Activated CD4-positive, alpha-beta T cell treated with anti-CD3 and anti-CD28 coated beads for 48 hours (primary cell): ENCODE measurements at places on chromosomes 16 and 17.

- no peak for DNase-seq
These were observed 22.4 kb upstream of the CBX4 start for GRCh38 chr17:79861413-79862216.

- no peak for DNase-seq
These were observed 2.0 kb upstream of the CAVIN1 start for GRCh38 chr17:42424991-42425610.

GRCh38 chr17:42743595-42744282, 1.1 kb downstream of the EZH1 start:
- no peak for DNase-seq

GRCh38 chr17:70206361-70207010, 37.2 kb downstream of the KCNJ2 start:
- DNase-seq: no peak

DNA sequence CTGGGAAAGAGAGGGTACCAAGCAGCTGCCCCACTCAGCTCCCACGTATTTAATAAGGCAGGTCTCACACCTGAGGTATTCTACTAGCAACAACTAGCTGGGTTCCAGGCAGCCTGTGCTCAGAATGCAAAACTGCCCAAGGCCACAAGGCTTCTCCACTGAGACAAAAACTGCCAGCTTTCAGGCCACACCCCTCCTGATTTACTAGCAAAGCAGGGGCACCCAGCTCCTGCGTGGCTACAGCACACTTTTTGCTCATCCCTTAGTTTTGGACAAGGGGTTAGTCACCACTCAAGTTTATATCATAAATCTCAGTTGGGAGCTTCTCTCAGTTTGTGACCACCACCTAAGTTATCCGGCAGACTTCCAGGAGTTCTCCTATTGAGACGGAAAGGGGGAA, 494.6 kb downstream of the CDH11 start:
- no peak for DNase-seq

GRCh38 chr16:6146874-6147425, 1049.4 kb upstream of the EEF2KMT start:
- DNase-seq: no peak

DNA sequence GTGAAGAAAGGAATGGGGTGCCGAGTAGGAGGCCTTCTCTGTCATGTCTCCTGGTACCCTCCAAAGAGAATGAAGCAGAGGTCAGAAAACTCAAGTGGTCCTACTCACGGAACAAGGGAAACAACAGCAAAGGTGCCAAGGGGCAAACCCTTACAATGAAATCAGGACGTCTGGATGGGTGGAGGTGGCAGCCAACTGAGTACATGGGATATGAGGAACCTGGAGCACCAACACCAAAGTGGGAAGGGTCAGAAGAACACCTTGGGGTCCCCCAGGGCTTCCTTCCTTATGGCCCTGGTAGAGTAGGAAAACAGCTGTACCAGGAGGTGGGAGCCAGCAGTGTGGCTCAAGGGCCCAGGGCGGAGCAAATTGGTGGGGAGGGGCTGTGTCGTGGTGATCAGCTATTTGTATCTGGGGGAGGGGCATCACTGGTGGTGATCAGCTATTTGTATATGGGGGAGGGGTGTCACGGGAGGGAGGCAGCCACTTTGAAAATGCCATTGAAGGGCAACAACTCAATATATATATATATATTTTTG, 643 bp downstream of the HIGD1B start:
- DNase-seq: no peak

DNA sequence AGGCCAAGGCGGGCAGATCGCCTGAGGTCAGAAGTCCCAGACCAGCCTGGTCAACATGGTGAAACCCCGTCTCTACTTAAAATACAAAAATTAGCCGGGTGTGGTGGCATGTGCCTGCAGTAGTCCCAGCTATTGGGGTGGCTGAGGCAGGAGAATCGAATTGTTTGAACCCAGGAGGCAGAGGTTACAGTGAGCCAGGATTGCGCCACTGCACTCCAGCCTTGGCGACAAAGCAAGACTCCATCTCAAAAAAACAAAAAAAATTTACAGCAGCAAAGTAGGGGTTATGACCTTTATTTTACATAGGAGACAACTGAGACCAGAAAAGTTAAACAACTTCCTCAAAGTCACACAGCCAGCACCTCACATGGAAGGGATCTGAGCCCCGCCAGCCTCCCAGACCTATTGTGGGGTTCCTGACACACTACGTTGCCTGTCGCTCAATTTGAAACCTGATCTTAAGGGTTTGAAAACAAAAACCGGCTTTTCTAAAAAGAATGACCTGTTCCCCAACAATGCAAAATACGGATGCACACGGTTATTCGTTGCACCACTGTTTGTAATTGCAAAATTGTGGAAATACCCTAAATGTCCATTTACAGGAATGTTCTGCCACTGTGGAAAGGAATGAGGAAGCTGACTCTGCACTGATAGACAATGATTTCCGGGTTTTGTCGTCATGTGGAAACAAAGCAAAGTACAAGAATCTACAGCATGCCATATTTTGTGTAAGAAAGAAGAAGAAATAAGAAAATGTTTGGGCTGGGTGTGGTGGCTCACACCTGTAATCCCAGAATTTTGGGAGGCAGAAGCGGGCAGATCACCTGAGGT, 77.2 kb downstream of the CNGB1 start:
- no peak for DNase-seq

- no peak for DNase-seq
These were observed 187.5 kb upstream of the SOX9 start for GRCh38 chr17:71933306-71933705.

- no peak for DNase-seq
These were observed 52.6 kb downstream of the PIMREG start for GRCh38 chr17:6496640-6497441.

- no peak for DNase-seq
These were observed 10.2 kb downstream of the CRYBA1 start for GRCh38 chr17:29256735-29257466.

- DNase-seq: no peak
These were observed 160.3 kb downstream of the NTN1 start for GRCh38 chr17:9181640-9182039.

DNA sequence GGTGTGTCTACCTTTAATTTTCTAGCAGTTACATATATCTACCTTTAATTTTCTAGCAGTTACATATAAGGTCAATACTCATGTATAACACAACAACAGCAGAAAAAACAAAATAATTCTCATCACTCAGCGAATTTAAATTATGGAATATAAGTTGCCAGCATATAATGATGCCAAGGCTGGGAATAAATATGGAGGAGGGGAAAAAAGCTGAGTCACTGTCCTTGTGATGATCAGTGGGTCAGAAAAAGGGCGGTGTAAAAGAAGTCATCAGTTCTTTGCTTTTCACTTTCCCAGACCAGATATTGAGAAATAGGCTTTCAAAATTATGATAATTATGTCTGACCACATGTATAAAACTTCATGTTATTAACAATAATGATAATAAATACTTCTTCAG, 1471.7 kb downstream of the CDH8 start:
- DNase-seq: no peak

GRCh38 chr17:29251184-29251583, 4.5 kb downstream of the CRYBA1 start:
- DNase-seq: no peak

- DNase-seq: no peak
These were observed 199.5 kb upstream of the NLRP1 start for GRCh38 chr17:5783851-5784250.

DNA sequence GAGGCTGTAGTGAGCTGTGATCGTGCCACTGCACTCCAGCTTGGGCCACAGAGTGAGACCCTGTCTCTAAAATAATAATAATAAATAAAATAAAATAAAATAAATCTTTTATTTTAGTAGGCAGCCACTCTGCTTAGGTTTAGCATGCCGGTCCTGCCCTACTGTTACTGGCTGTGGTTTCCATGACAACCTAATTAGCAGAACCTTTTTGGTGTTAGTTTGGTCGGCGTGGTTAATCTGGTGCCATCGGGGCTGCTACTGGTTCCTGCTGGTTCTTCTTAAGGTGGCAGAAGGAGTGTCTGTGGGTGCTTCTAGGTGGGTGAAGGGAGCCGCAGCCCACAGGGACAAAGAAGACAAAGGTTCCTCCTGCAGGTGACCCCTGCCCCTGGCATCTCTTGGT, 37.8 kb upstream of the CBX4 start:
- DNase-seq: no peak

DNA sequence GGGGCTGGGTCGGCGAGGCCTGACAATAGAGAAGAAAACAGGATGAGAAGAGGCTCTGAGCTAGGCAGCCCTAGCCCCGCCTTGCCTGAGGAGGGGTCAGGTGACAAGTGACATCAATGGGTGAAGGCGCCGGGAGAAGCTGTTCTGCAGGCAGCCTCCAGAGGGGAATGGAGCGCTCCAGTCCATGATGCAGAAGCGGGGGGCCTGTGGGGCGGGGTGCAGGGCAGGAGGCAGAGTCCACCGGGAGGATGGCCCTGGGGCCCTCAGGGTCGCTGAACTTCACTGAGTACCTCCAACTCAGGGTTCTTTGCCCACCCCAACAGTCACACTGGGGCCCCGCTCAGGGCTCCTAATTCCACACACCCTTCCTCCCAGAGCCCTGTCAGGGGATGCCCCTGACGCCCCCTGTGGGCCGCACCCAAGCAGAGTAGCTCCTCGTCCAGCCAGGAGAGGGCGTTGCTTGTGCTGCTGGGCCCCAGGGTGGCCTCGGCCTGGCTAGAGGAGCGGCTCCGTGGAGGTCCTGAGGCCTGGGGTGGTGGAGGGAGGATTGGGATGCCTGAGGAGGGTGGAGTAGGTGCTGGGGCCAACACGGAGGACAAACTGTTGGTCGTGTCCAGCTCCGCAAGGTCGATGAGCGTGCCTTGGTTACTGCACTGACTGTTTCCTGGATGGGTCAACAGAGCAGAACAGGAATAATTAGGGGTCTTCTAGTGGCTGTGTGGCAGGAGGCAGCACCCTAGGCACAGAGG, 20.8 kb downstream of the GGA3 start:
- peak; percentile 68 for DNase-seq

GRCh38 chr16:81481207-81481821, 36.7 kb downstream of the CMIP start:
- no peak for DNase-seq

DNA sequence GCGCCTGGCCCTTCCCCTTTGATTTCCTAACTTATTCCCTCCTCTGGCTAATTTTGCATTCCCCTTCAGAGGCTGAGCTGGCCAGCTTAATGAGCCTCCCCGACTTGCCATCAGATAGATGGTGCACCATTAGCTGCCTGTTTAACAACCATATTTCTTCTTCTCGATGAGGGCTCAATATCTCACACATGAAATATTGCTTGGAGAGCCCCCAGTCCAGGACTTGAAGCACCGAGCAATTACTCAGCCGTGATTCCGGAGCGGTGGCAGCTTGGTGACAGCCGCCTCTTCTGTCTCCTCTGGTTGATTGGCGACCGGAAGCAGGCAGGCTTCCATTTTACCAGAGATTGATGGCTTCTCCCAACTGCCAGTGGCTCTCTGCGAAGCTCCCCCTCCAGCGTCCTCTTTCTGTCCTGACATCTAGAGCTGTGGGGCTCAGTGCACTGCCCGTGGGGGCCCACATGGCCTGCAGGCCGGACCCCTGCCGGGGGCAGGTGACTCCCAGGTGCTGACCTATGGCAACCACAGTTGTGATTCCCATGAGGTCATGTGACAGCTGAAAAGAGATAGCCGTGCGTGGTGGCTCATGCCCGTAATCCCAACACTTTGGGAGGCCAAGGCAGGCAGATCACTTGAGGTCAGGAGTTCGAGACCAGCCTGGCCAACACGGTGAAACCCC, 133.7 kb upstream of the SEC14L1 start:
- DNase-seq: no peak

GRCh38 chr16:81464279-81464678, 19.7 kb downstream of the CMIP start:
- DNase-seq: no peak

DNA sequence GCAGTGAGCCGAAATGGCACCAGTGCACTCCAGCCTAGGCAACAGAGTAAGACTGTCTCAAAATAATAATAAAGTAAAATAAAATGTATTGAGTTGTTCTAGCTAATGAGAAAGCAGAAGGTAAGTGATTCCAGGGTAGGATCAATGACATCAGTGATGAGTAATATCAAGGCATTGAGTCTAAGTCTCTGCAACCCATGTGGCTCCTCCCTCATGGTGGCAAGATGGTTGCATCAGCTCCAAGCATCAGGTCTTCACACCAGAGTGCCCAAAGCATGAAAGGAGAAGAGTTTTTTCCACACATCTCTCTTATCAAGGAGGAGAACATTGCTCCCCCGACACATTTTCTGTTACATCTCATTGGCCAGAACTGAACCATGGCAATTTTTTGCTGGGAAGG, 34.8 kb upstream of the GAS7 start:
- DNase-seq: no peak

GRCh38 chr17:63378411-63379375, 67.4 kb downstream of the CYB561 start:
- no peak for DNase-seq

DNA sequence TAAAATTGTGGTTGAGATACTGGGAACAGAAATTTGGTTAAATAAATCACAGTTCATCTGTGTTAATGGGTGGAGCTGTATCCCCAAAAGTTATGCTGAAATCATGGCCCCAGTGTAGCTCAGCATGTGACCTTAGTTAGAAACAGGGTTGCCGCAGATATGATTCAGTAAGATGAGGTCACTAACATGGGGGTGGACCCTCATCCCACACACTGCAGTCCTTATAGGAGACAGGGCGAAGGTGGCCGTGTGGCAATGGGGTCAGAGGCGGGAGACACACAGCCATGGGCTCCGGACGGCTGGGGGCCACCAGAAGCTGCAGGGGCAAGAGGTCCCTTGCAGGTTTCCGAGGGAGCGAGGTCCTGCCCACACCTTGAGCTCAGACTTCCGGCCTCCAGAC, 10.7 kb downstream of the GALNS start:
- no peak for DNase-seq

DNA sequence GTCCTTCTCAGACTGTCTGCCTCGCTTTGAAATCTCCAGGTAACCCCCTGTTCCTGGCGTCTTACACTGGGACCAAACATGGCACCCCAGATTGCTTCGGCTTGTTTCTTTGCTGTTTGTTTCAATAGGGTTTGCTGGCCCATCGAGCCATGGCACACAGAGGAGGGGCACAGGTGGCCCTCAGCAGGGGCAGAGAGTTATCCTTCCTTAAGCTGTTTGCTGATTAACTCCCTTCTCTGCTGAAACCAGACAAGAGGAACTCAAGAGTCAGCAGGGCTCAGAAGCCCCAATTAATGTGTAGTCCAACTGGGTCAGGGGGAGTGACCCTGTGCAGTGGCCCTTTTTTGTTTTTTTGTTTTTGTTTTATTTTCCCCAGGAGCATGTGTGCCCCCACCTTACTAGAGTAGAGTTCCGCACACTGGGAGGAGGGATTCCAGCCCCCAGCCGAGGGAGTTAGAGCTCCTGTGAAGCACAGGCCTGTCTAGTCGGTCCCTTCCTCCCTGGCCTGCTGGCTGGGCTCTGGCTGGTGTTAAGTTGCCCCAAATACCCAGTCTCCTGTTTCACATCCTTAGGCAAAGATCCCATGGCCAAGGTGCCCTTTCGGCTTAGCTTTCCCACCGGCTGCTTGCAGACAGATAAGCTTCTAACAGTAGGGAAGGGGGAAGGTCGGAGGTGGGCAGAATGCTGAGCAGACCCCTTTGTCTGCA, 39.3 kb downstream of the YPEL2 start:
- DNase-seq: no peak

- DNase-seq: no peak
These were observed 64.1 kb upstream of the TRAP1 start for GRCh38 chr16:3781421-3781820.
